ENCODE measurements at places on chromosomes 11 and 22.

DNA sequence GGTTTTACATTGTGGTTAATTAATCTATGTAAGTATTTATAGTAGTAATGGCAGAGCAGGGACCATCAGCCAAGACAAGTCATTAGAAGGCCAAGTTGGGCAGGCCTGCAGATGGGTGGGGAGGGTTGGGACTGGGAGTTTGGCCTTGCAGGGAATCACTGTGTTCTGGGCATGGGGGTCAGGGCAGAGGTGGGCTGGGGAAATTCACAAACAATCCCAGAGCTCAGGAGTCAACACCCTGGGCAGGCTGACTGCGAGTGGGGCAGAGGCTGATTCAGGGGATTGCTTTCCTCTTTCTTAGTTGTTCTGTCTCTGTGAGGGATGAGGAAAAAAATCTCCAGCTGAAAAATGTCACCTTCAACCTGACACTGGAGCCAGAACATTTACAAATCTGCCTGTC is 322.5 kb downstream of the NTM start:
- DNase-seq, result no peak

- no peak for DNase-seq
These were observed 5.8 kb downstream of the UBE2L3 start for GRCh38 chr22:21573293-21573734.

DNA sequence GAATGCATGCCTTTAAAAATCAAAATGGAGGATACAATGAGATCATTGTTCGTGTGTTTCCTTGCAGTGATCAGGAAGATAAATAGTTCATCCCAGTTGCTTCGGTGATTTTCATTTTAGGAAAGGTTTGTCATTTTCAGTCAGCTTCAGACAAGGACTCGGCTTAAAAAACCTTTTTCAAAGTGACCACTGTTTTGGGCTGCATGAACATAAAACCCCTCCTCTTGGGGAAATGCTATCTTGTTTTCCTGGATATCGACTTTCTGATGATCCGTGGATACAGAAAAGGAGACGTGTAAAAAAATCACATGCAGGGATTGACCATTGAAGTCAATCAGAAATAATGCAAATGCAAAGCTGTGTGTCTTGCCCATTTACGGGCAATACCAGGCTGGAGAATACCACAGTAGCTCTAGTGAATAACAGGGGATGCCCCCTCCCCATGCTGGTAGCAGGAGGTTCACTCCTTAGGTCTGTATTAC is 146.8 kb downstream of the MAML2 start:
- DNase-seq, result no peak

GRCh38 chr11:112762707-112763090 is 198.5 kb upstream of the NCAM1 start:
- no peak for DNase-seq

DNA sequence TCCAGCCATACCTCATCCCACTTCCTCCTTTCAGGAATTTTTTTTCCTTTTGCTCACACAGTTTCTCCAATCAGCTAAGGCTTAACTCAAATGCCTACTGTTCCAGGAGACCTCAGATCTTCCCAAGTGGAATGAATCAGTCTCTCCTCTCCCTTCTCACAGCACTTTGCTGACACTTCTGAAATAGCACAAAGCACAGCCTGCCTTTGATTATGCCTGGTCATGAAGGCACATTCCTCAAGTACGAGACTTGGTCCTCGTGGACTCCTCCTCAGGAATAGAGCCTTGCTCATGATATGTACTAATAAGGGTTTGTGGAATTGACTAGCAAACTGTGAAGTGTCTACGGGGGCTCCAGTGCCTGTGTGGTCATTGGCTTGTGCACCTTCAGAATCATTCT is 176.7 kb upstream of the TENM4 start:
- no peak for DNase-seq
